Left kidney (tissue), 8 donors: ENCODE measurements at places on chromosomes 1 and 21.
A peak's percentile ranks its signal among the peaks of the same experiment; 100 is the strongest.

GRCh38 chr21:46357335-46357604 lies 33.3 kb downstream of the PCNT start:
- no peak for DNase-seq

DNA sequence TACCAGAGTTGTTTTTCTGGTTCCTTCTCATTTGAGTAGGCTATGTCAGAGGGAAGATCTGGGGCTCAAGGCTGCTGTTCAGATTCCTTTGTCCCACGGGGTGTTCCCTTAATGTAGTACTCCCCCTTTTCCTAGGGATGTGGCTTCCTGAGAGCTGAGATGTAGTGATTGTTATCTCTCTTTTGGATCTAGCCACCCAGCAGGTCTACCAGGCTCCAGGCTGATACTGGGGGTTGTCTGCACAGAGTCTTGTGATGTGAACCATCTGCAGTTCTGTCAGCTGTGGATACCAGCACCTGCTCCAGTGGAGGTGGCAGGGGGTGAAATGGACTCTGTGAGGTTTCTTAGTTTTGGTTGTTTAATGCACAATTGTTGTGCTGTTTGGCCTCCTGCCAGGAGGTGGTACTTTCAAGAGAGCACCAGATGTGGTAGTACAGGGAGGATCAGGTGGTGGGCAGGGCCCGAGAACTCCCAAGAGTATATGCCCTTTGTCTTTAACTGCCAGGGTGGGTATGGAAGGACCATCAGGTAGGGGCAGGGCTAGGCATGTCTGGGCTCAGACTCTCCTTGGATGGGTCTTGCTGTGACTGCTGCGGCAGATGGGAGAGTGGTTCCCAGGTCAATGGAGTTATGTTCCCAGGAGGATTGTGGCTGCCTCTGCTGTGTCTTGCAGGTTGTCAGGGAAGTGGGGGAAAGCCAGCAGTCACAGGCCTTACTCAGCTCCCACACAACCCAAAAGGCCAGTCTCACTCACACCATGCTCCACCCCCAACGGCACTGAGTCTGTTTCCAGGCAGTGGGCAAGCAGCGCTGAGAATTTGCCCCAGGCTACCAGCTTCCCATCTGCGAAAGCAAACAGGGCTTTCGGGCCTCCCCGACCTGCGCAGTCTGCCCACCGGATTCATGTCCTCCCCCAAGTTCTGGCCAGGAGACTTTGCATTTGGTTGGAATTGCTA lies 64.2 kb downstream of the SERINC2 start:
- no peak for DNase-seq

- no peak for DNase-seq
Measured at GRCh38 chr1:16149702-16150488, 6.0 kb downstream of the EPHA2 start.

DNA sequence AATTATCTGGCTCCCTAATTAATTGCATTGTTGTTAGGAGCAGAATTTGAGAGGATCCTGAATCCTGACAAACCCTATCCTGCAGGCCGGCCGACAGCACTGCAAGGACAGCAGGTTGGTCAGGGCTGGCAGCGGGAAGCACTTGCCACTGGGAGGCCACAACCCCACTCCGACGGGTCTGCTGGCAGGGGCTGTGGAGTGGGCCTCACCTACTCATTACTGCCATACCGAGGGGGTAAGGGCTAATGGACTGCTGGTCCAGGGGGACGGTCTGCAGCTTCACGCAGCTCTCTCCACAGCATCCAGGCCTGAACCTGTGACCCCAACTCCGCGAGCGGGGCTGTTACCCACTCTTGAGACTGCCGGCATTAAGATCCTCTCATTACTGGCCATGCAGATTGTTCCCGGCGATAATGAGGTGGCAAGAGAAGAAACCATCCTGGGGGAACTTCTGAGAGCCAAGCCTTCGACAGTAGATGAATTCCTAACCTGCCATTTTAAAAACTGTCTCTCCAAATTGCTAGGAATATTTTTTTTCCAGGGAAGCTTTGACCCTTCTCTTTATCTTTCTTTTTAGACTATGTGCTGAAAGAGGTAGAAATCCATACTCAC lies 501.3 kb downstream of the OMA1 start:
- DNase-seq = no peak

DNA sequence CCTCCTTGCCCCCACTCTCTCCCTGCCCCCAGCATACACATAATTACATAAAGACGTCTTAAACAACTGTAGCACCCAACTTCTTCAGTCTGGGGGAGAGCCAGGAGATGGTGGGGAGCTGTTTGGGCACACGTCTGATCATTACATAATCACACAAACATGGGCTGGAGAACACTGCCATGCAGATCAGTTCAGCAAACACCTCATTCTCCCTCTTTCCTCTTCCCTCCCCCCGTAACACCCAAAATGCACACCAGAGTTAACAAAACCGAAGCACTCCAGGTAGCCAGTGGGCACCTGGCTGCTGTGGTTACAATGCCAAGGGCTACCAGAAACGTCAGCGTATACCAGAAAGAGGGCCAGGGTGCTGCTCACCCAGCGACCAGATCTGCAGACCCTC lies 1.6 kb downstream of the HIVEP3 start:
- no peak for DNase-seq

DNA sequence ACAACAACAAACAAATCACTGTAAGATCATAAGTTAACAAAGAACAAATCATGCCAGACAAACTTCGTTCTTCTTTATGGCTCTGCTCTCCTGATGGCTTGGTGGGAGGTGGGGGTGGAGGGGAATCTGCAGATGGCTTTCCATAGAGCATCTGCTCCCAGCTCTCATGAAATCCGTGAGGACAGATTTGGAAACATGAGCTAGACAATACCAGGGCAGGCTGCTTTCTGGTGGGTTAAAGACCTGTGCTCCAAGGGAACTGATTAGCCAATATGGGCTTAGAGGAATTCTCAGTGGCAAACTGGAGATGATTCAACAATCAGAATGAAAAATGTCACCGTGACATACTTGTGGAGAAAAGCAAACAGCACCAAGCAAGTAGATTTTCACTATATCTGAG lies 69.4 kb upstream of the TLR5 start:
- no peak for DNase-seq

GRCh38 chr1:35507947-35508346 lies 49.3 kb downstream of the KIAA0319L start:
- no peak for DNase-seq

DNA sequence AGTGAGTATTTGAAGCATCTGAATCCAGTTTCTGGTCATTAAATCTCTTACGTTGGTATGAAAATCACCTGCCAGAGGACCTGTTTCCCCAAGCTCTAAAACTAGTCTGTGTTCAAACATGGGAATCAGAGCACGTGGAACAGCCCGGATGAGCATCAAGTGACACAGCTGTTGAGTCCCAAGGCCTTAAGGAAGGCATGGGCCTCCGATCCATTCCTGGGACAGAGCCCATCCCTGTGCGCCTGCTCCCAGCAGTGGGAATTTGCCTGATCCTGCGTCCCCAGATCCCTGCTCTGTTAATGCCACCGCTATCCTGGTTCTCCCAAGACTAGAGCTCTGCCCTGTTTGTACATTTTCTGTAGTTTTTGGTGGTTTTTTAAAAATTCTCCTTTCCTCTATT lies 68.4 kb upstream of the FBXO28 start:
- no peak for DNase-seq

- no peak for DNase-seq
Measured at GRCh38 chr1:116286541-116286971, 86.5 kb upstream of the ATP1A1 start.

DNA sequence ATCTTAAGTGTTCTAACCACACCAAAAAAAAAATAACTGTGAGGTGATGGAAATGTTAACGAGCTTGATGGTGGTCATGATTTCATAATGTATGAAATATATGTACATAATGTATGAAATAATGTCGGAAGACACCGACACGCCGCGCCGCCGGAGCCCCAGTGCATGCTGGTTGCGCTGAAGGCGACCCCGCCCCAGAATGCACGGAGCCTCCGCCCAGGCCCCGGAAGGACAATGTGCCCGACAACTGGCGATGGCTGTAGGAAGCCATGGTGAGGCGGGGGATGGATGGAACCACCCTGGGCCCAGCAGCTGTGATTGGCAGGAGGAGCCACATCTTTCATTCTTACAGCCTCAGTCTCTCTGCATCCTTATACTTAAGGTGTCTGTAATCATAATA lies 7.4 kb downstream of the OR2T10 start:
- DNase-seq = no peak

DNA sequence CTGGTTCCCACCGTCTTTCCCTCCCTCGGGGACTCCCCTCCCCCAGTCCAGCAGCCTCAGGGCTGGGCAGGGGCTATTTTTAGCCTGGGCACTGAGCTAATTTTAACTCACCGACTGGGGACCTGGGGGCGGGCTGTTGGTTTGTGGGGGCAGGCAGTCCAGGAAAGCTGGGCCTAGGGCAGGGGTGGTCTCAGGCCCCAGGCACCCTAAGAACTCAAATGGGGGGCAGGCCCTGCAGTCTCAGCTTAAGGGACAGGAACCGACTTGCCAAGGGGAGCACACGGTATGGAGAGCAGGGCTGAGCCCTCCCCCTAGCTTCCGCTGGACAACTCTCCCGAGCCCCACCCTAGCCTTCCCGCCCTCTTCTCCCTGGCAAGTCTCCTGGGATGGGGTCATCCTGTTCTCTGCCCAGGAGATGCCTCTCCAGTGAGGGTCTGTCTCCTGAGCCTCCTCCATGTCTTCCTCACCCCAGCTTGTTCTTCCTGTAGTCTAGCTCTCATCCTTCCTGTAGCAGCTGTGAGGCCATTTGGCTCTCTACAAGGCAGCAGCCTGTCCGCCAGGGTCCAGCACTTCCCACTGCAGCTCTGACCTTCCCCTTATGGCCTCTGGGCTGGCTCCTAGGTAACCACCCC lies 10.1 kb downstream of the MEF2D start:
- DNase-seq = no peak

- no peak for DNase-seq
Measured at GRCh38 chr1:219837994-219838294, 90.4 kb downstream of the SLC30A10 start.

DNA sequence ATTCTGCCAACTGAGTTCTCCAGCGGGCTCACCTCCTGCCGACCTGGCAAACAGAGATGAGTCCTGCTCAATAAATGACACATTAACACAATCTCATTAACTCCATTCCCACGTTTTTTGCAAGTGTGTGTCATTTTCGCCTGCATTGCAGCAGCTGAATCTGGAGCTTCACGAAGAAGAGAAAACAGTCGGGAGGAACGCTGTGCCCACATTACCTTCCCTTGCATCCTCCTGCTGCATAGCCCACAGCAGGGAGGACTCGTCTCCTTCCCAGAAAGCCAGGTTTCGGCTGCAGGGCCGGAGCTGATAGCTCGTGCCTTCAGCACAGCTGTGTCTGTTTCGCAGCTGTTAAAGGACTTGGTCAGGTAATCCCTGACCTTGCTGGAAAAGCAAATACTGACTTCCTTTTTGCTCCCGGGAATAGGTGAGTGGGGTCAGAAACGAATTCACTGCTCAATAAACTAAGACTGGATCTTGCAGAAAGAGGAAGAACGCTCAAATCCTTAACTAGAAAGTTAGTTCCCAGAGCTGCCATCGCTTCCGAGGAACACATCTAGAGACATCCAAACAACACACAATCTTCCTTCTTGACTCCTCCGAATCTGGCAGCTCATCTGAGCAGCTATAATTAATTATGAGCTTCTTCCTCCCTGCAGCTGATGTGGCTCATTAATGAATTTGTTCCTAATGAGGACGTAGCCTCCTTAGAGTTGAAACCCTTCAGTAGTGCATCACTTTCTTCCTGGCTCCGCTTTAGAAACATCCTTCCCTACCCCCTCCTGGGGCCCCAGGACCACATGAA lies 33.0 kb downstream of the KANK4 start:
- no peak for DNase-seq

GRCh38 chr1:177411381-177411780 lies 240.6 kb downstream of the BRINP2 start:
- no peak for DNase-seq

DNA sequence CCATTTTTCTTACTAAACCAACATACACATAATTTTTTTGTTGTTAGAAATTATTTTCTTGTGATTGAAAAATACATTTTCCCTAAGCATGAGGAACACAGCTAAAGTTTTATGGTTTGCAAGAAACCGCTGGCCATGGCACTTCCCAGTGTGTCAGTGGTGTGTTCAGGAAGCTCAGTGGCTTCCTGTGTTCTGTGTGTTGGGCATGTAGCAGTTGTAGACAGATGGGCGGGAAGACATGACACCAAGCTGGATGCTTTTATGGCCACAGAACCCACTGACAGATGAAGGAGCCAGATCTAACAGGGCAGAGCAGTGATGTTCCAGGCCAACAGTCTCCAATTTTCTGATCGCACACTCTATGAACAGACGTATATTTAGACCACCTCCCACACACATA lies 119.8 kb downstream of the GALNT2 start:
- DNase-seq = no peak

DNA sequence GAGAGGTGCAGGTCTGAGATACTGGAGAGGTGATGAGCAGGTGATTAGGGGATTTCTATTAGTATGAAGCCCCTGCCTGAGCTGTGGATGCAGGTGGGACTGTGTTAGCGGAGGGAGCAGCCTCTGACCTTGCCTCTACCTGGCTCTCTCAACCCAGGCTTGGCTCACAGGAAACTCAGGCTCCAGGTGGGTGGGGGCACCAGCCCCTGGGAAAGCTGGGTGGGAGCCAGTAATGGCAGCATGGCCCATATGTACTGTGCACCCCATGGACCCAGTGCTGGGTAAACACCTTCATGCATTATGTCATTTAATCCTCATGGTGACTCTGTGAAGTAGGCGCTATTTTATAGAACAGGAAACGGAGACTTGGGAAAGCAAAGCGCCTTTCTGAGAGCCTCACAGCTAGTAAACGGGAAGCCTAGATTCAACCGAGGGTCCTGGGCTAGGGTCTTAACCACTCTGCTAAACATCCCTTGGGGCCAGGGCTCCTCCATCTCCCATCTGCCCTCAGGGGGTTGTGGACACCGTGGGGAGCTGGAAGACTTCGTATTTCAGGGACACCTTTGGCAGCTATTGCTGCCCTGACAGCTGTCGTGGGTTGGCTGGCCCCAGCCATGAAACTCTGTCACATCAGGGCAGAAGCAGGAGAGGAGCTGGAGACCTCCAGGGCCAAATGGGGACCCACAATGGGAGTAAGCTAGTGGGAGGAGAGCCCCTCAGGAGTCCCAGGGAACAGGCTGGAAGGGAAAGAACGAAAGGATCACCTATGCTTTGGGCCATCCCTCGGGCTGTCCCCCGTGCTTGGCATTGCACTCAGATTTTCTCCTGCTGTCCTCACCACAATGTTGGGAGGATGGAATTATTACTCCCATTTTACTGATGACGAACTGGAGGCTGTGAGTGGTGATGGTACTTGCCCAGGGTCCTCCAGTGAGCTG lies 59.6 kb upstream of the CSF3R start:
- DNase-seq = no peak

- peak; percentile 62 for DNase-seq
Measured at GRCh38 chr1:3380469-3380868, 74.0 kb upstream of the ARHGEF16 start.
